SK-MEL-5 (cell line): ENCODE measurements at places on chromosomes 1 and 21. TPM values are rescaled to one million over a fixed set of nuclear protein-coding genes. Genes with fewer than 3 reads are reported as not detected.

PCP4L1 gene
- not detected in 2 replicates for total RNA-seq

TFF2 gene
- total RNA-seq = not detected in 2 replicates

CFAP74 gene
- not detected in 2 replicates for total RNA-seq

PDC gene
- not detected in 2 replicates for total RNA-seq

PSEN2 gene
- total RNA-seq = 79.2 and 81.6 TPM in 2 replicates

ADIPOR1 gene
- 251 and 265 TPM in 2 replicates for total RNA-seq

FAM177B gene
- not detected in 2 replicates for total RNA-seq
